ENCODE measurements at places on chromosomes 3 and 15.

DNA sequence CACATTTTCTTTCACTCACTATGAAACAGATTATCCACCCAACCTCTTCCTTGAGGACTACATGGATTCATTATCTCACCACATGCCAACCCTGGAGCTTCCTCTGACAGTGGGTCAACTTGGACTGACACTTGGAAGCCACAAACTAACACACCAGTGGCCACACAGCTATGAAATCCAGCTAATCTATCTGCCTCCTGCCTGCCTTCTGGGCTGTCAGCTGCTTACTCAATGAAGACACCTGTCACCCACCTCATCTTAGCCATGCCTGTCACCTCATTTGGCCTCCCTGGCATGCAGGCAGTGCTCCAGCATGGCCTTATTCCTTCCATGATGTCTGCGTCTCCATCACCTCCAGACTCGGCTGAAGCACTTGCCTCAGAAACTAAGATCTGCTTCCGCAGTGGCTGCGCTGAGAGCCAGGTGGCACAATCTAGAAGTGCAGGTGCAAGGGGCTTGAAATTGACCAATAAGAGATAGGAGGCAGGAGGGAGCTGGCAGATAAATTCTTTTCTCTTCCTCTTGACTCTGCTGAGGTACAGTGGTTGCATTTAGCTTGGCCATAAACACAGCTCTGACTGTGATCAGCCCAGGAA is 105.2 kb upstream of the RNF7 start:
- no peak for DNase-seq

DNA sequence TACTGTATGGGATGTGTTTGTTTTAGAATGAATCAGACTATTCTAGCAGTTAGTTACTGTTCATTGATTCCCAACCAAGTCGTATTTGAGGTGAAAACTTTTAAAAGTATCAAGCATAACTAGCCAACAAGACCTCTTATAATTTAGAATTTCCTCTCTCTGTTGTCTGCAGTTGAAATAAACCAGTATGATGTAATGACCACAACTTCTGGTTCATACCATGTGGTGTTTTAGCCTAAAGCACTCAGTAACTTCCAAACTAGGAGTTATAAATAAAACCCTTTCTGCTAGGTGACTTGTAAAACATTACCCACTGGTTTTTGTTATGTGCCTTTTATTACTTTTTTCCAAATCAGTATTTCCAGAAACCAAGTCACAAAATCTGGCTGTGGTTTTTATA is 19.8 kb upstream of the P2RY12 start:
- no peak for DNase-seq

DNA sequence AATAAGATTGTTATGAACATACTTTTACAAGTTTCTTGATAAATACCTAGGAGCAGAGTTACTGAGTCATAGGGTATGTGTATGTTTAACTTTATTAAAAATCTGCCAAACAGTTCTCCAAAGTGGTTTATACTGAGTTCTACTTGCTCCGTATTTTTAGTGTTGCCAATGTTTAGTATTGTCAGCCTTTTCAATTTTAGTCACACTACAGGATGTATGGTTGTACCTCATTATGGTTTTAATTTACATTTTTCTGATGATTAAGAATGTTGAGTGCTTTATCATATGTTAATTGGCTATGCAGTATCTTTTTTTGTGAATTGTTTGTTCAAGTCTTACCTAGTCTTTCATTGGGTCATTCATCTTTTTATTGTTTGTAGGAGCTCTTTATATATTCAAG is 4.3 kb downstream of the TMOD3 start:
- no peak for DNase-seq

DNA sequence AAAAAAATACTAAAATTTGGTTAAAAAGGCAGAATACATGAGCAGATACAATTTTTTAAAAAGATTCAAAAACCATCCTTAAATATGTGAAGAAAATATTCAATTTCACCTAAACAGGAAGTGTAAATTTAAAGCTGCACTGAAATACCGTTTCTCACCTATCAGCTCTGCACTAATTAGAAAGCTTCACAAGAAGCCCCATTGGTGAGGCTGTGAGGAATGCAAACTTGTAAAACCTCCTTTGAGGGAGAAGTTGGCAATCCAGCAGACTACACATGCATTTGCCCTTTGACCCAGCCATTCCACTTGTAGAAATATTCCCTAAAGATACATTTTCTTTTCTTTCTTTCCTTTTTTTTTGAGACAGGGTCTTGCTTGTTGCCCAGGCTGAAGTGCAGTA is 18.8 kb downstream of the BLM start:
- no peak for DNase-seq

GRCh38 chr15:92807971-92808571 is 92.1 kb upstream of the CHD2 start:
- no peak for DNase-seq

DNA sequence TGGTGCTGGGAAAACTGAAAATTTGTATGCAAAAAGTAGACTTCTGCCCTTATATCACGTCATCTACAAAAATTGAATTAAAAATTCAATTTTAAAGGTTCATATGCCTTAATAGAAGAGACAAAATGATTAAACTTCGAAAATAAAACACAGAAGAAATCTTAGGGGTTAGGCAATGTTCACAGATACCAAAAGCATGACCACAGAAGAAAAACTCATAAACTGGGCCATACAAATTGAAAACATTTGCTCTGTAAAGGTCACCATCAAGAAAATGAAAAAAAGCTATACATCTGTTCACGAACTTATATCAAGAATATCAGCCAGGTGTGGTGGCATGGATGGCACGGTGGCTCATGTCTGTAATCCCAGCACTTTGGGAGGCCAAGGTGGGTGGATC is 245.1 kb downstream of the PCCB start:
- DNase-seq: no peak

- no peak for DNase-seq
Observed at GRCh38 chr3:120477781-120478180, 27.0 kb upstream of the FSTL1 start.

DNA sequence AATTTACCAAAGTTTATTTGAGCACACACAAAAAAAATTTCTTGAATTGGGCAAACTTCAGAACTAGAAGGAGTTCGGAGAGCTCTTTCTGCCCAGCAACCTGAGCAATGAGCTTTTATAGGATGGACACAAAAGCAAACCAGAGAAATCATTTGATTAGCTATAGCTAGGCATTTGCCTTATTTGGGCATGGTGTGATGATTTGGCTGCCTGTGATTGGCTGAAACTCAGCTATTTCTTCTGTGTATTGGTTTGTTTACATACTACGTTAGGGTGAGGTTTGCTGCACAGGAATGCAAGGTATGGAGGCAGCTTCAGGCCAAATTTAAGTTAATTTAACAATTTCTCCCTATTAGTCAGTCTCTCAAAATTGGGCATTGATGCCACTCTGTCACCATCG is 65.1 kb downstream of the NEK11 start:
- DNase-seq: no peak

DNA sequence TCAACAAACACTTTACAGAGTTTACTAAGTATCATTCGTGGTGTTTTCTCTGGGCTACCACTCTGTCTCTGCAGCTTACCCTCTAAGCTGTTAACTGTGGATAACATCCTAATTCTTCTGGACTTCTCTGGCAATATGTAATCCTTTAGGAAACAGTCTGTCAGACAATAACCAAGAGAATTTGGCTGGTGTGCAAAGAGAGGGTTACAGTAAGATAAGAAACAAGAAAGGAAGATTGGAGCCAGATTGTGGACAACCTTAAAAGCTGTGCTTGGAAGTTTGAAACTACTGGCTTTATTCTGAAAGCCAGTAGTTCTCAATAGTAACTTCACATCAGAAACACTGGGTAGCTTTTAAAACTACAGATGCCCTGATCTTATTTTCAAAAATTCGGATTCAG is 778 bp downstream of the ARL6 start:
- no peak for DNase-seq

DNA sequence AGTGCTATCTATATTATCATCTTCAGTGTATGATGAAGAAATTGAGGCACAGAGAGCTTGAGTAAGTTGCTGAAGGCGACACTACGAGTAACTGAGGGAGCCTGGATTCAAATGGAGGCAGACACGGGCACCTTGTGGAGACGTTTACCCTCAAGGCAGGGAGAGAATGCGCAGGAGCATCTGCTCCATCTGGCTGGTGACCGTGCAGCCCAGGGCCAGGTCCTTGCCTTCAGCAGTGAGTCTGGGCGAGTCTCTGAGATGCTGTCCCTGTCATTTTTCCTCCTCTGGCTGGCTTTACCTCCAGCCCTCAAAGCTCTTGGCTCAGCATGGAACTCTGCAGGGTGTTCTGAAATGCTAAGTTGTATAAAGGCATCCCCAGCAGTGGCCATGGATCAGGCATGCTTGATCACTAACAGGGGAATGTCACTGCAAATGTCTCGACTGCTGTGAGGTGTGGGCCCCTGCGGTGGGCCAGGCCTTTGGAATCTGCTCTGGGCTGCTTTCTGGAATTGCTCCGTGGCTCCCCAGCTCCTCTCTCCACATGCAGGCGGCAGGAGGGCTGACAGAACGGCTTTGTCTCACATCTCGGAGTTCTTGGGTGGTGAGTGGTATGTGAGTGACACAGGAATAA is 19.7 kb downstream of the SPSB4 start:
- DNase-seq: no peak

GRCh38 chr3:106371971-106372805 is 503.4 kb upstream of the CBLB start:
- no peak for DNase-seq

DNA sequence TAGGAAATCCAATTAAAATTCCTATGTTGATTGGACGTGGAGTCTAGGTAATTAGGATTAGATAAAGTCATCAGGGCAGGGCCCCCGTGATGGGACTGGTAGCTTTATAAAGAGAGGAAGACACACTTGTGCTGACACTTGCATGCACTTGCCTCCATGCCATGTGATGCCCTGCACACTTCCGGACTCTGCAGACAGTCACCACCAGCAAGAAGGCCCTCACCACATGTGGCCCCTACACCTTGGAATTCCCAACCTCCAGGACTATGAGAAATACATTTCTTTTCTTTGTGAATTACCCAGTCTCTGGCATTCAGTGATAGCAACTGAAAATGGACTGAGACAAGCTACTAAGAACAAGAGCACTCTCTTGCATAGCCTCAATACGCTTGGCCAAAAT is 90.6 kb downstream of the CRYGS start:
- DNase-seq: no peak

GRCh38 chr3:39021029-39021428 is 30.7 kb downstream of the SCN11A start:
- DNase-seq: no peak

- DNase-seq: no peak
Observed at GRCh38 chr15:89368566-89369223, 34.1 kb upstream of the POLG start.

DNA sequence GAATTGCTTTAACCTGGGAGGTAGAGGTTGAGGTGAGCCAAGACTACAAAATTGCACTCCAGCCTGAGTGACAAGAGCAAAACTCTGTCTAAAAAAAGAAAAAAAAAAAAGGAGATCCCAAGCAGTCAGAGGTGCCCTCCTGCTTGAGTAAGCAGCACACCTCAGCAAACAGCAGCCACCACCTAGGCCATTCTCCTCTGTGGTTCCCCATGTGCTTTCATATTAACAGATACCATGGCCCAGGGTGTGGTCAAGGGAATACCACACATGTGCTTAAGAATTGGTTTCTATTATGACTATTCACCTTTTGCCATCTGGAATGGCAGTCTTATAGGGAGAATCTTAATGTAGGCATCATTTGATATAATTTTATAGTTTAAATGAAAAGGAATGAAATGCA is 24.7 kb upstream of the CSPG5 start:
- DNase-seq: no peak

GRCh38 chr3:76673171-76673570 is 366.7 kb upstream of the ROBO2 start:
- no peak for DNase-seq

DNA sequence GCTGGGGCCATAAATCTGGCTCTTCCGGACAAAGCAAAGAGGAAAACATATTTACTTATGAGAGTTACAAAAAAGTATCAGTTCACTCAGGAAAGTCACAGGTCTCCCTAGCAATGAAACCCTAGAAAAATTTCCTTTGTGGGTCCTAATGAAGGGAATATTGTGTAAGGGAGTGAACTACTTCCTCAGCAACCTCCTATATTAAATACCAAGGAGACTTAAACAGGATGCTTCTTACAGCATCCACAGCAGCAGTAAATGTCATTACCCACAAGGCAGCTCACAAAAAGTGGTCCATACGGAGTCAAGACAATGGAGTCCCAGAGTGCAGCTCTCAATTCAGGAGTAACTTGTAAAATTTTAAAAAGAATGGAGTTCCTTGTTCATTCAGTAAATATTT is 14.9 kb upstream of the SLC24A5 start:
- DNase-seq: no peak

GRCh38 chr3:114022145-114022802 is 34.1 kb downstream of the CCDC191 start:
- DNase-seq: no peak

- DNase-seq: no peak
Observed at GRCh38 chr3:31947162-31947561, 33.9 kb downstream of the OSBPL10 start.

- DNase-seq: no peak
Observed at GRCh38 chr3:135083756-135084155, 288.7 kb downstream of the EPHB1 start.

DNA sequence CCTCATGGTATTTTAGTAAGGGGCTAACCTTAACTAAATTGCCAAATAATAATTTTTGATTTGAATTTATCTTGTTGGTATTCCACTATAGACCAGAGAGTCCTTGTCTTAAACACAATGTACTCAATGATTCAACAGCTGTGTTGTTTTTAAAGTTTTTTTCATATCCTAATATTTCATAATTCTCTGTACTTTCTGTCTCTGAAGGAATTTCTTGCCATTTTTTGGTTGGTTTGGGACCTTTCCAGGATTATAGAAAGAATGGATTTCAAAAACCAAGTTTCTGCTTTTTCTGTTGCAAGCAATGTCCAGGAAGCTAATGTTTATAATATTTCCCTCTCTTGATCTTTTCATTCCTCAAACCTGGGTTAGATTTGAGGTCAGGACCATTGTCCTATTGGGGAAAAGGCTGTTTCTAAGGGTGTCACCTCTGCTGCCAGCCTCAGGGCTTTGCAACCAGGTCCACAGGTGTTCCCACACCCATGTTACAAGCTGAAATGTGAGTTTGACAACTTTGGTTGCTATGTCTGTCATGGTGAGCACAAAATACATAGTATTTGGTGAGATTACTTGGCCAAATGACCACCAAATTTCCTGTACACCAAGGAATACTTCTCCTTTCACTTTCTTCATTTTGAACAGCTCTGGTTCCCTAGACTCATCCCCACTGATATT is 363.7 kb upstream of the RGMA start:
- no peak for DNase-seq

DNA sequence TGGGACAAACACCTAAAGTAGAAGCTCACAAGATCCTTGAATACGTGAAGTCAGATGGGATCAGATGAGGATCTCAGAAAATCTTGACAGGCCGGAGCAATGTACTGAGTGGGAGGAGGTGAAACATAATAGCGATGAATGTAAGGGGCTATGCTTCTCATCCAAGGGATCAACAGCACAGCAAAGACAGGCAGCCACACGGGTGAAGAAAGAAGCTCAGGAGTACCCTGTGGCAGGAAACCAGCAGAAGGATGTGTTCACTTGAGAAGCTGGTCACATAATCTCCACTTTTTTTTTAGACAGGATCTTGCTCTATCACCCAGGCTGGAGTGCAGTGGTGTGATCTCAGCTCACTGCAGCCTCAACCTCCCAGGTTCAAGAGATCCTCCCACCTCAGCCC is 92.4 kb downstream of the MEGF11 start:
- DNase-seq: no peak

- DNase-seq: no peak
Observed at GRCh38 chr3:176814285-176814684, 383.0 kb downstream of the TBL1XR1 start.

- no peak for DNase-seq
Observed at GRCh38 chr3:71103430-71103921, 480.1 kb downstream of the FOXP1 start.
